ENCODE measurements at places on chromosomes 16 and 17.

- no peak for DNase-seq
These were observed 2.8 kb downstream of the ZNF646 start for GRCh38 chr16:31077024-31077423.

DNA sequence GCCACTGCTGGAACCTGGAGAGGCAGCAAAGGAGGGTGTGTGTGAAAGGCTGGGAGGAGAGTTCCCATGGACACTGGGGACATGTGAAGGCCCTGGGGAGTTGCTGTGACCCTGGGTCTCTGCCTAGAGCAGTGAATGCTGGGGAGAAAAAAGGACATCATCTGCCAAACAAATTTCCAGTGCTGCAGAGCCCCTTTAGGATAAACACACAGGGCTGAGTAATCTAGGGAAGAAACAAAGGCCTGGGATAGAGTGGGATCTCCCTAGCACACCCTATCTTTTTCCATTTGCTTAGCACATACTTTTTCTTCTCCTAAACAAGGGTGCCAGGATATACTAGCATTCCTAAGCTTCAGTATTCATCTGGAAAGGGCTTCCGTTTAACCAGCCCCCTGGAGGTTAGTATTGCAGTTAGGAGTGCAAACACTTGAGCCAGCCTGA, 3.3 kb upstream of the HIGD1B start:
- DNase-seq: no peak

DNA sequence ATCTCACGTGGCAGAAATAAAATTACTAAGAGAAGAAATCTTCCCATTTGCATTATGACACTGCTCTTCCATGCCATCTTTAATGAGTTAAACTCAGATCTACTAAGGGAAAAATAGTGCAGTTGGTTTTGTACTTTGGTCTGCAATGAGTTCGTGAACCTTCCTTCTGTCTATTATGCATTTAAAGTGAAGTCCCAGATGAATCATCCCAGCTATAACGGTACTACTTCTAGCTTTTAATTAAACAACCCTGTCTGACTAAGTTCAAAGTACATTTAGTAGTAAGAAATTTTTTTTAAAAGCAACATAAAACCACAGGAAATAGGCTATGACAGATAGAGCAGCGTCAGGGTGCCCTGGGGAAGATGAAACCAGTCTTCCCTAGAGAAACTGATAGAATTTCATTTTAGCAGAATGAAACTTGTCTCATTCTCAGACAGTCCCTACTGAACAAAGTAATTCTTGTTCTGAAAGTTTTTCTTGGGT, 1.8 kb downstream of the TMIGD1 start:
- DNase-seq: no peak

- no peak for DNase-seq
These were observed 9.9 kb upstream of the EMP2 start for GRCh38 chr16:10590342-10590741.

GRCh38 chr16:85568519-85568918, 44.6 kb upstream of the GSE1 start:
- peak; percentile 81 for DNase-seq

DNA sequence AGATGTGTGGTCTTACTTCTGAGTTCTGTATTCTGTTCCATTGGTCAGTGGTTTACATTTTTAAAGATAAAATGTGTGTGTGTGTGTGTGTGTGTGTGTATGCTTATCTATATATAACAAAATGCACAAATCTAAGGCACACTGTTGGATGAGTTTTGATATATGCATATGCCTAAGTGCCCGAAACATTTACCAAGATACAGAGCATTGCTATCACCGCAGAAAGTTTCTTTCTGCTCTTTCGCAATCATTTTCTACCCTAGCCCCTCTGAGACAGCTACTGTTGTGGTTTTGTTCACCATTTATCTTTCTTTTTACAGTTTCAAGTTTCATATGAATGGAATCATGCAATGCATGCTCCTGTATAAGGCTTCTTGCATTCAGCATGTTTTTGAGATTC, 97.0 kb downstream of the MRTFB start:
- no peak for DNase-seq

DNA sequence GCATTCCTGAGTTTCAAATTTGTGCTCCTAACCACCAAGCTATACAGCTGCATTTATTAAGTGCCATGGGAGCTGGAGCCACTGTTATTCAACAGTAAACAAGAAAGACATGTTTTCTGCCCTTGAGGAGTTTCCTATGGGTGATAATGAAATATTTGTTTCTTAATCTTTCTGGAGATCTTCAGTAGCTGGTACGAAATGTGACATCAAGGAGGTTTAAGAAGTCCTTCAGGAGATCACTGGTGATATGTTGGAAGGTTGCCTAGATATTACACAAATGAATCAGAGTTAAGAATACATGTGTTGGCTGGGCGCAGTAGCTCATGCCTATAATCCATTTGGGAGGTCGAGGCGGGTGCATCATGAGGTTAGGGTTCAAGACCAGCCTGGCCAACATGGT, 14.9 kb downstream of the RHOT1 start:
- DNase-seq: no peak
